T-helper 17 cell (primary cell): ENCODE measurements at places on chromosomes 3 and 15. TPM values are rescaled to one million over a fixed set of nuclear protein-coding genes. Genes with fewer than 3 reads are reported as not detected.

The FBXO40 gene
- 0.39 TPM for total RNA-seq

The TARS3 gene
- 17.6 TPM for total RNA-seq

The AADACL2 gene
- not detected for total RNA-seq

The PRC1 gene
- total RNA-seq, result 19.9 TPM

- H3K27me3 ChIP-seq, result no peaks in the 10 kb centered on the region
- H3K36me3 ChIP-seq, result peaks cover 2% of the 10 kb centered on the region
- no peak for DNase-seq
Observed at GRCh38 chr3:152229692-152230091, 39.0 kb upstream of the MBNL1 start.

GRCh38 chr3:140236836-140237501 lies 302.0 kb downstream of the CLSTN2 start:
- H3K27ac ChIP-seq, result no peak overlapping the region
- DNase-seq, result no peak
- no peaks in the 10 kb centered on the region for H3K36me3 ChIP-seq

- H3K27me3 ChIP-seq, result peaks cover 4% of the 10 kb centered on the region
- H3K36me3 ChIP-seq, result no peaks in the 10 kb centered on the region
- H3K4me1 ChIP-seq, result peaks cover 30% of the 10 kb centered on the region
- H3K4me3 ChIP-seq, result no peak overlapping the region
Observed at GRCh38 chr3:16516695-16517481, 3.4 kb upstream of the RFTN1 start.

DNA sequence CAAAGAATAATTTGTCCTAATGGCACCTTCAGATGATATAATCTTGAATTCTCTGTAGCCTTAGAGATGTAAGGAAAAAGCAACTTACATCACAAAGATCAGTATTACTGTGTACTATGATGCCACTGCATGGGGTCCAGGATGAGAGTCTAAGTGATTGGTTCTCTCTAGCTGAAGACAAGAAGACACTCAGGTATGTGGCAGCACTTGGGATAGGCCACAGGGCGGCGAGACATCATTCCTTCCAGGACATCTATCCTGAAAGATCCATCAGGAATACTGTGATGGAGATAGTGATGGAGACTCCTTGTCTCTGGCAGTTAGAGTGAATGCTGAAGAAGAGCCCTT lies 2.5 kb downstream of the CD200 start:
- H3K27ac ChIP-seq, result no peak overlapping the region
- H3K4me3 ChIP-seq, result no peak overlapping the region
- H3K27me3 ChIP-seq, result no peaks in the 10 kb centered on the region
- H3K36me3 ChIP-seq, result no peaks in the 10 kb centered on the region
- H3K4me1 ChIP-seq, result peaks cover 19% of the 10 kb centered on the region

GRCh38 chr15:79028411-79028964 lies 62.1 kb downstream of the RASGRF1 start:
- H3K27ac ChIP-seq, result no peak overlapping the region
- no peaks in the 10 kb centered on the region for H3K27me3 ChIP-seq
- no peak for DNase-seq
- no peaks in the 10 kb centered on the region for H3K36me3 ChIP-seq
- H3K4me3 ChIP-seq, result no peak overlapping the region

GRCh38 chr3:194730365-194730764 lies 44.7 kb downstream of the FAM43A start:
- H3K4me3 ChIP-seq, result no peak overlapping the region
- peaks cover 6% of the 10 kb centered on the region for H3K4me1 ChIP-seq
- peaks cover 76% of the 10 kb centered on the region for H3K27me3 ChIP-seq
- H3K27ac ChIP-seq, result no peak overlapping the region

- peak overlapping the region; percentile 80 for H3K27ac ChIP-seq
- no peak for DNase-seq
- H3K4me1 ChIP-seq, result peaks cover 21% of the 10 kb centered on the region
- H3K27me3 ChIP-seq, result peaks cover 54% of the 10 kb centered on the region
- H3K4me3 ChIP-seq, result peak overlapping the region; percentile 3
- peaks cover 5% of the 10 kb centered on the region for H3K36me3 ChIP-seq
Observed at GRCh38 chr15:100922192-100923040, 3.3 kb downstream of the LRRK1 start.

- no peak overlapping the region for H3K27ac ChIP-seq
- H3K4me1 ChIP-seq, result no peaks in the 10 kb centered on the region
- H3K4me3 ChIP-seq, result no peak overlapping the region
- DNase-seq, result no peak
Observed at GRCh38 chr3:135844386-135844785, 121.1 kb upstream of the PPP2R3A start.

DNA sequence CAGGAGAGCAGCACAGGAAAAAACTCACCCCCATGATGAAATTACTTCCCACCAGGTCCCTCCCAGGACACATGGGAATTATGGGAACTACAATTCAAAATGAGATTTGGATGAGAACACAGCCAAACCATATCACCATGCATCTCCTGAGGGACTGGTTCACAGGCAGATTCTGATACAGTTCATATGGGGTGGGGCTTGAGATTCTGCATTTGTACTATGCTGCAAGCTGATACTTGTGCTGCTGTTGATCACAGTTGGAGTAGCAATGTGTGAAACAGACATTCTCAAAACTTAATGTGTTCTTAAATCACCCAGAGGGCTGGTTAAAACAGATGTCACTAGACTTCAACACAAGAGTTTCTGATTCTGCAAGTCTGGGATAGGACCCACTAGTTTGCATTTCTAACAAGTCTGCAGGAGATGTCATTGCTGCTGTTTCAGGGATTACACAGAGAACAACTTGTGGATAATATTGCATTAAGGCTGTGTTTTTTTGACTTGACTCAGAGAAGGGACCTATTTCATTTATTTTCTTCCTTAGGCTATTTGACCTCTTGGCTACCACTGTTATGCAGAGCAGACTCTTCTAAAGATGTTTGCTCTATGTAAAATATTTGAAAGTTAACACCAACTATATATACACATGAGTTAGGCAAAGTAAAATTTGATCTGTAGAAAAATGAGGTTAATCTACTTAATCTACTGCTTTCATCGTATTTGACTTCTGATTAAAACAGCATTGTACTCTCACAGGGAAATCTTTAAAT lies 194.2 kb upstream of the CNTN3 start:
- no peak overlapping the region for H3K4me3 ChIP-seq
- DNase-seq, result no peak
- H3K4me1 ChIP-seq, result no peaks in the 10 kb centered on the region
- no peaks in the 10 kb centered on the region for H3K36me3 ChIP-seq
- no peak overlapping the region for H3K27ac ChIP-seq

DNA sequence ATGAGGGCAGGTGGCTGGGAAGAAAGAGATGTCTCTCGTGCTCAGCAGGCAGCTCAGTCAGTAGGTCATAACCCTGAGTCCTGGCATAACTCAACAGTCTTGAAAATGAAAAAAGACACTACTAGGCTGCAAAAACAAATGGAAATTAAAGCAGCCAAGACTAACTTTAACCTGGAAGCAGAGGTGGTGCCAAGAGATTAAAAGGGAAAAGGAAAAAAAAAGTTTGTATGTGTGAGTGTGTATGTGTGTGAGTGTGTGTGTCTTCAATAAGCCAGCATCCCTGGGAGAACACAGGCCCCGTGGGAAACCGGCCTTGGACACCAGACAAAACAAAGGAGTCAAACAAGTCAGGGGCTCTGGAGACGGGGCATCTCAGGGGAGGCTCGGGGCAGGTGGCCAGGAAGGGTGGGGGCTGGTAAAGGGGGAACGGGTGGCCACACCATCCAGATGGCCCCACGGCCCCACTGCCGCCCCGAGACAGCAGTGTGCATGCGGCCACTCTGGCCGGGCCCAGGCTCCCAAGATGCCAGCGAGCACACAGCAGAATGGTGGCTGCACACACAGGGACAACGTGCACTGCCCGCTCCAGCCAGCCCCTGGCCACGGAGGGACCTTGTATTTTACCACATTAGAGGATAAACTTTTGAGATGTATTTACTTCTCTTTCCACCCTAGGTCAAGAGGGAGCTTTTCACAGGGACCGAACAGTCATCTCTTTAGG lies 23.8 kb downstream of the CYFIP1 start:
- H3K36me3 ChIP-seq, result no peaks in the 10 kb centered on the region
- no peak for DNase-seq
- H3K27ac ChIP-seq, result no peak overlapping the region
- no peak overlapping the region for H3K4me3 ChIP-seq

GRCh38 chr3:169526246-169526645 lies 137.3 kb downstream of the MECOM start:
- peaks cover 11% of the 10 kb centered on the region for H3K27me3 ChIP-seq
- no peak for DNase-seq
- H3K4me3 ChIP-seq, result no peak overlapping the region
- no peaks in the 10 kb centered on the region for H3K4me1 ChIP-seq

- H3K36me3 ChIP-seq, result no peaks in the 10 kb centered on the region
- peaks cover 5% of the 10 kb centered on the region for H3K4me1 ChIP-seq
- DNase-seq, result peak; percentile 46
- H3K27me3 ChIP-seq, result peaks cover 32% of the 10 kb centered on the region
- H3K27ac ChIP-seq, result no peak overlapping the region
Observed at GRCh38 chr3:9500108-9501050, 53.2 kb downstream of the LHFPL4 start.
